Left lung (tissue), 14 donors: ENCODE measurements at places on chromosomes 13 and 19.

- DNase-seq: no peak
Observed at GRCh38 chr13:45949161-45949560, 97.6 kb upstream of the SIAH3 start.

DNA sequence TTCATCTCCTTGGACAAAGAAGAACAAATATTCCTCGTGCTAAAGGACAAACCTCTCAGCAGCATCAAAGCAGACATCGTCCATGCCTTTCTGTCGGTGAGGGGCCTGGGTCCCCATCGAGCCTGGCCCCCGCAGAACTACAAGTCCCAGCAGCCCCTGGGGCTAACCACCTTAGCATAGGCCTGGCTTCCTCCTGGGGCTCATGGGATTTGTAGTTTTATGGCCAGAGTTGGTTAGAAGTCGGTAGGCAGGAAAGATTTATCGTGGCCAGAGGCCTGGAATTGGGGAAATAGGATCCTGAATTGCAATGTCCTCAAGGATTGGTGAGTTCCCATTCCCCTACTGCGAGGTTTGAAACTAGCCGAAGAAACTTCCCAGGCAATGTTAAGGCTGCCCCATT lies 19.6 kb downstream of the TMEM150B start:
- DNase-seq: no peak

- DNase-seq: peak; percentile 37
Observed at GRCh38 chr19:1315470-1316166, 29.9 kb downstream of the EFNA2 start.

- DNase-seq: no peak
Observed at GRCh38 chr19:8663920-8664670, 33.7 kb downstream of the NFILZ start.
